ENCODE measurements at places on chromosomes 2 and 18.

DNA sequence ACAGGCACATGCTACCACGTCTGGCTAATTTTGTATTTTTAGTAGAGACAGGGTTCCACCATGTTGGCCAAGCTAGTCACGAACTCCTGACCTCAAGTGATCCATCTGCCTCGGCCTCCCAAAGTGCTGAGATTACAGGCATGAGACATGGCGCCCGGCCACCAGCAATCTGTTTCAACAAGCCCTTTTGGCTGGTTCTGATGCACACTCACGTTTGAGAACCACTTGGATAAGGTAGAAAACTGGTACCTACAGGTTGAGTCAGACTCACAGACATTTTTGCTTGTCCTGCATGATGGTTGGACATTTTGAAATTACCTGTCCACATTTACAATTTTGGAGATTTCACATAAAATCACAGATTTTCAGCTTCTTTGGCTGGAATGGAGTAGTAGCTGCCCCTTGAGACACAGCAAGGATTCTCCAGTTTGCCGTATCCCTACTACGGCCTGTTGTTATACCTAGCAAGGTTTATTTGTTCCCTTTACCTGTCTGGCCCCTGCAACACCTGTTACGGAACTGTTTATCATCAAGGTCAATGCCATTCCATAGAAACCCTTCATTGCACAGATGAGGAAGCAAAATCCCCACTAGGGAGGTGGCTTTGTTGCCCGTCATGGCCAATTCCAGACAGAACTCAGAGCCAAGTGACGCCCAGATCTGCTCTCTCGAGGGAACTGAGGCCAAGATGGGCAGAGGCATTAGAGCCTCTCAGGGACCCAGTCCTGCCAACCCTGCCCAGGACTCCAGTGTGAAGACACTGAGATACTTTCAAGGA, 31.4 kb upstream of the IGFBP2 start:
- no peak for DNase-seq

DNA sequence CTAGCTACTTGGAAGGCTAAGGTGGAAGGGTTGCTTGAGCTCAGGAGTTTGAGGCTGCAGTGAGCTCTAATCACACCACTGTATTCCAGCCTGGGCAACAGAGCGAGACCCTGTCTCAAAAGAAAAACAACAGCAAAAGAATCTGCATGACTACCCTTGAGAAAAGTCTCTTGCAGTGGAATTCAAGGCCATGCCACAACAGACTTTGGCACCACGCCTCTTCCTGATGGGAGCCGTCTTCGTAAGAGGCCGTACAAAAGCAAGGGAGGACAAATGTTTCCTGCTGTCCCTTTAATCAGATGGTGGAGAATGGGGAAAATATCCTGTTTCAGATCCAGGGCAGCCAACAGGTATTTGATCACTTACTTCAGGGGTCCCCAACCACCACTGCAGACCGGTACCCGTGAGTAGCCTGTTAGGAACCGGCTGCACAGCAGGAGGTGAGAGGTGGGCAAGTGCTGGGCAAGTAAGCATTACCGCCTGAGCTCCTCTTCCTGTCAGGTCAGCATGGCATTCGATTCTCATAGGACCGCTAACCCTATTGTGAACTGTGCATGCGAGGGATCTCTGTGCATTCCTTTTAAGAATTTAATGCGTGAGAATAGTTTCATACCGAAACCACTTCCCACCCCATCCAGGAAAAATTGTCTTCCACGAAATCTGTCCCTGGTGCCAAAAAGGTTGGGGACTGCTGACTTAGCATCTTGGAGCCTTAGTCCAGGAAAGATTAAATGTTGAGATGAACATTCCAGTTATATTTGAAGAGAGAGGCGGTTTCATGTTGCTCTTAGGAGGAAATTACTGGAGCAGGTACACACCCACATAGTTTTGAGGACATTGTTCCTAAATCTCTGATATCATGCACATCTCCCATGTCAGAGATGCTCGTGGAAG, 94.4 kb upstream of the XPO1 start:
- DNase-seq = no peak

GRCh38 chr2:180124273-180125139, 117.4 kb upstream of the CWC22 start:
- peak; percentile 75 for DNase-seq

GRCh38 chr2:47309472-47309951, 93.4 kb upstream of the MSH2 start:
- no peak for DNase-seq

DNA sequence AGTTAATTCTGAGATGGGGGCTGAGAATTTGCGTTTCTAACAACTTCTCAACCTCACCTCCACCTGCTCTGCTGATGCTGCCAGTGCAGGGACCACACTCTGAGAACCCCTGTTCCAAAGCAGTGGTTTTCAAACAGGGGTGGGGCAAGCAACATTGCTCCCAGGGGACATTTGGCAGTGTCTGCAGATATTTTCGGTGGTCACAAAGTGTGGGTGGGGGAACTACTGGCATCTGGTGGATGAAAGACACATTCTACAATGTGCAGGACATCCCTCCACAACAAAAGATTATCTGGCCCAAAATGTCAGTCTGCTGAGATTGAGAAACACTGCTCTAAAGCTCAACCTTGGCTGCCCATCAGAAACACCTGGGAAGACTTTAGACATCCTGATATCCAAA, 188.7 kb upstream of the SATB2 start:
- DNase-seq = no peak

Data from fibroblast of mammary gland (primary cell).